ENCODE measurements at places on chromosomes 1 and 21.

DNA sequence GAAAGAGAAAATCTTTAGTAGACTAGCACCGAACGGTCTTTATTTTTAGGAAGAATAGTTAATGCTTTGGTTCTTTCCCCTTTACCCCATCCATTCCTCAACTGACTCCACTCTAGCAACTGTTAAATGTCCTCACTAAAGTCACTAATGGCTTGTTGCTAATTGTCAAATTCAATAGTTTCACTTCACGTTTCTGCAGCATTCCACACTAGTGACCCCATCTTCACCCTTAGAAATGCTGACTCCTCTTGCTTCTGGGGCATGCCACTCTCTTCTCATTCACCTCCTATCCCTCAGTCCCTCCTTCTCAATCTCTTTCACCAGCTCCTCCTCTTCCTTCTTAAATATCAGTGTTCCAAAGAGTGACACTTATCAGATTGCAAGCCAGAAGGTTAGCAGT is 19.4 kb upstream of the CADM3 start:
- no peak for ATAC-seq

- no peak for ATAC-seq
Measured at GRCh38 chr21:35291973-35292627, 243.0 kb upstream of the RUNX1 start.

GRCh38 chr1:247156787-247157232 is 15.0 kb downstream of the ZNF124 start:
- ATAC-seq = no peak

GRCh38 chr1:89179343-89179742 is 3.5 kb upstream of the GBP7 start:
- no peak for ATAC-seq

DNA sequence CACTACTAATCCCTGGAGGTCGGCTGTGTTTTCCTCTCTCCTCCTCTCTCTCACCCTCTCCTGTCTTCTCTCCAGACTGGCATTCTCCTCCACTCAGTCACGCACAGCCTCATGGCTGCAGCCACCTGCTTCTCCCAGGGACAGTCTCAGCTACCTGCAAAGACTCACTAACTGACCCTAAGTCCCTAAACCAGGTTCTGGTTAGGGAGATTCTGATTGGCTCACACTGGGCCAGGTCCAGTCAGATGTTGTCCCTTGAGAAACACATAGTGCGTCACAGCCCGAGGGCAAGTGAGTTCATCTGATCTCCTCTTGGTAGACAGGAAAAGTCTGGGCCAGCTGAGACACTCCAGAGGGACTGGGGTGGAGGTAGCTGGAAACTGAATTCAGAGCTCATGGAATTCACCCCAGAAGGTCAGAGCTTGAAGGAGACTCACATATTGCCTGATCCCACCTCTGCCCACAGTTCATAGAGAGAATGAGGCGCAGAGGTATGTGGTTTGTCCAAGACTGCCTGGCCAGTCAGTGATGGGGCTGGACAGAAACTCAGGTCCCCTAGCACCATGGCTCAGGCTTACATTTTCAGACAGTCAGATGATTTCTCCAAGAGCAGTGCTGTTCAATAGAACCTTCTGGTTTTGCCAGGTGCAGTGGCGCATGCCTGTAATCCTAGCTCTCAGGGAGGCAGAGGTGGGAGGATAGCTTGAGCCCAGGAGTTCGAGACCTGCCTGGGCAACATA is 40.4 kb upstream of the RPL11 start:
- no peak for ATAC-seq

Data from activated CD4-positive, CD25-positive, alpha-beta regulatory T cell treated with anti-CD3 and anti-CD28 coated beads, Interleukin-2, amount 50 U/mL, for 24 hours (primary cell).